ENCODE measurements at places on chromosomes 16 and 17. TPM values are rescaled to one million over a fixed set of nuclear protein-coding genes. Genes with fewer than 3 reads are reported as not detected.

PRR29 gene
- 0.24 TPM for total RNA-seq

DNA sequence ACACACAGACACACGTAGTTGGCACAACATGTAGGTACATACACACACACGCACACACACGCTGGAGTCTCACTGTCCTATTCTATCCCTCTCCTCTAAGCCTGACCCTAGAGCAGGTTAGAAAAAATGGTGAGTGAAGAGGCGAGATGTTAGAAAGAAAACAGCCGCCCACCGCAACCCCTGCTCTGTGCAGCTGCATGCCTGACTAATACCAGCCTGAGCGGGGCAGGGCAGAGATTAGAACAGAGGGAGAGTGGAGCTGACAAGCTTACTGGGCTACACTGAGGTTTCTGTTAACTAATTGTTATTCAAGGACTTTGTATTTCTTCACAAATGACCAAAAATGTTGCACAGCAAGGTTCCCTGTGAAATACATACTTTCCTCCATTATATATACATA, 59.8 kb downstream of the AMFR start:
- H3K36me3 ChIP-seq, result peaks cover 31% of the 10 kb centered on the region
- no peaks in the 10 kb centered on the region for H3K27me3 ChIP-seq
- H3K4me1 ChIP-seq, result no peaks in the 10 kb centered on the region
- H3K4me3 ChIP-seq, result no peak overlapping the region

DNA sequence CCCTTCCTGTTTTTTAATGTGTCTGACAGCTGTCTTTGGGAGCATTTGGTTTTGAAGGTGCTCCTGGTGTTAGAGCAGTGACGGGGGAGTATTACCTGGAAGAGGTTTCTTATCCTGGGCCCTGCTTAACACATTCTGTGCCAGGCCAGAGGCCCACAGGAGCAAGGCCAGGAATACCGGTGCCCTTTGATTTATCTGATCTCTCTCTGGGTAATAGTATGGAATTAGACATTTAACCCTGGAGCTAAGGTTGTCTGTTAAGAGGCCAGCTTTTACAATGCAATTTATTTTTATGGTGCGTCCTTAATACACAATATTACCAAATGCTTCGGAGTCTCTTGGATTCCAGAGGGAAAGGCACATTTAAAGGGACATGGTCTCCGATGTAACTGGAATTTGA, 37.2 kb upstream of the GSE1 start:
- no peak overlapping the region for H3K4me3 ChIP-seq
- H3K36me3 ChIP-seq, result peaks cover 5% of the 10 kb centered on the region
- DNase-seq, result no peak

DNA sequence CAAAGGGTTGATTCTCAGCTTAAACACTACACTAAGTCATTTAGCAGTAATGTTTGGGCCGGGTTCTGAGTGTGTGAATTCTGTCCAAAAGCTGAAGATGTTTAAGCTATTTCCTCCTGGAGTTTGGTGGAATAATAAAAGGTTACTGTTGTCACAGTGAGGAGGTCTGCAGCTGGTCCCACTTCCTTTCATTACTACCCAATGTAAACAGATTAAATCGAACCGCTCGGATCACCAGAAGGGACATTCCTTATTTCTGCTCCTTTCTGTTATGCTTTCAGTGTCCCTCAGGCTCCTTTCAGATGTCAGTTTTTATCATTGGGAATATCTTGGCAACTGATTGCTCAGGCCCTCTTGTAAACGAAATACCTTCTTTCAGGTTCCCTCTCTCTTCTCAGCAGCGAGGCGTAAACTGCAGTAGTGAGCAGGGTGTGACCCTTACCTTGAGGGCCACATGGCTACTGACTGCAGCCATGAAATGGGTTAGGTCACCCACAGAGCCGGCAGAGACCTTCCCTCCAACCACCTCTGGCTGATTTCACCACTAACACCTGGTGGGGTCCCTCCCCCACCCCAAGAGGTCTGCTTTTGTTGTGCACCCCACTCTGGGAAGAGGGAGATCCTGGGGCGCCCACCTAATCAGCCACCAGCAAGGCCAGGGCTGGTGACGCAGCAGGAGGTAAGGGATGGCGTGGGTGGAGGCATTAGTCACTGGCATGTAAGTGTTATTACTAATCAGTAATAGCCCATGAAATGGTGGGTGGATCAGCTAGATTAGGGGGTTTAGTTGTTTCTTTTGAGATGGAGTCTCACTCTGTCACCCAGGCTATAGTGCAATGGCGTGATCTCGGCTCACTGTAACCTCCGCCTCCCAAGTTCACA, 117.6 kb downstream of the VPS53 start:
- no peaks in the 10 kb centered on the region for H3K27me3 ChIP-seq
- no peak for DNase-seq
- H3K27ac ChIP-seq, result no peak overlapping the region
- no peaks in the 10 kb centered on the region for H3K4me1 ChIP-seq

DNA sequence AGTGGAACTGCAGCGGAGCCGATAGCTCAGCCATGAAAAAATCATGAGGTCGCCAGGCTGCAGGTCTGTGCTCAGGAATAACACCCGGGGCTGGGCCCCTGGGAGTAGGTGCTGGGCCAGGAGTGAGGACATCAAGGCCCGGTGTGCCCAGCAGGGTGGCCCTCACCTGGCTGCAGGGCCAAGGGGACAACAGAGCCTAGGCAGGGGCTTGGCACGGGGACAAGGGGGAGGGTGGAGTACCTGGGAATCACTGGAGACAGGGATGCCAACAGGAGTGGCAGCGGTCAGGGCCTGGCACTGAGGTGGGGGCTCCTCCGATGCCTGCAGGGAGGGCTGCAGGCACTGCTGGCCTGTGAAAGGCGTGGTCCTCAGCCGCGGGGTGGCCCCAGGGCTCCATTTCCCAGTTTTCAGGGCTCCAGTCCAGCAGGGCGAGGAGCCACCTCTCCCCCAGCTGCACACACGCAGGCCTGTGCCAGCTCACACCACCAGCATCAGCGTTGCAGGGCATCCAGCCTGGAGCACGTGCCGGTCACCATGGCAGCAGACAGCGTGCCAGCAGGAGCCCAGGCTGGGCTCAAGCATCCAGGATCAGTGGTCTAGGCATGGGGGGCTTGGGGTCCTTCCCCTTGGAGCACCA, 4.7 kb upstream of the FSCN2 start:
- DNase-seq, result no peak
- peaks cover 13% of the 10 kb centered on the region for H3K27me3 ChIP-seq
- H3K4me3 ChIP-seq, result no peak overlapping the region
- H3K27ac ChIP-seq, result no peak overlapping the region
- H3K36me3 ChIP-seq, result no peaks in the 10 kb centered on the region

DNA sequence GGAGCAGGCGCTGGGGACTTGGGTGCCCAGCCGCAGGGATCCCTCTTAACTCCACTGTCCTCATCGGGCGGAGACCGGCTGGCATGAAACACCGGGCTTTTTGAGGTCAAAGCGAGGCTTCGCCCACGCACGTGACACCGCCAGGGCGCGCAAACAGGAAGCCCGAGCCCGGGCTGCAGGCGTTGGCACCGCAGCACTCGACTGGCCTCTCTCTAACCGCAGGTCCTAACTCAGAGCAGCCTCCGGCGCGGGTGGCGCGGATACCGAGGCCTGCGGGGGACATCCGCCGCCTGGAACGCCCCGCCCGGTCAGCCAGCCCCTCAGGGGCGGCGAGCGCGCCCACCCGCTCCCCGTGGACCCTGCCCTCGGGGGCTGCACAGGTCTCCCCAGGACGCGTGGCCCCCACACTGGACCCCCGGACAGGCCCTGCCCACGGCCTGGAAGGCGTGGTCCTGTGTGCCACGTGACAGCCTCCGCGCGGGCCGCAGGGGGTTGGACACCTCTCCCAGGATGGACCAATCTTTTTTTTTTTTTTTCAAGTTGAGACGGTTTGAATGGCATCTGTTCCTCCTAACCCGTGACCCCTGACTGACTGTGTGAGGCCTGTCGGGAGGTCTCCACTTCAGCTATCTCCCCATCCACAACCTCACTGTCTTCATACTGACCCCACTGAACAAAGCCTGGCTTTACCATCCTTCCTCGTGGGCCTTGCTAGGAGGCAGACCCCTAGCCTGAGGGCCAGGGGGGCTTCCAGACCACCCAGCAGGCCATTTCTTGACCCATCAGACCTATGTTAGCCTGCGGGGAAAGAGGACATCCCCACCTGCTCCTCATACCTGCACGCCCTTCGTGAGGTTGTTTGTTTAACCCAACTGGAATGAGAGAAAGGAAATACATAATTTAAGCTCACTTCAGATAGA, 8.4 kb upstream of the SLC47A2 start:
- H3K36me3 ChIP-seq, result no peaks in the 10 kb centered on the region
- H3K27ac ChIP-seq, result no peak overlapping the region
- H3K27me3 ChIP-seq, result no peaks in the 10 kb centered on the region
- DNase-seq, result peak; percentile 30
- H3K4me1 ChIP-seq, result peaks cover 17% of the 10 kb centered on the region
- H3K4me3 ChIP-seq, result peak overlapping the region; percentile 34

ODAD4 gene
- 0.53 TPM for total RNA-seq

DNA sequence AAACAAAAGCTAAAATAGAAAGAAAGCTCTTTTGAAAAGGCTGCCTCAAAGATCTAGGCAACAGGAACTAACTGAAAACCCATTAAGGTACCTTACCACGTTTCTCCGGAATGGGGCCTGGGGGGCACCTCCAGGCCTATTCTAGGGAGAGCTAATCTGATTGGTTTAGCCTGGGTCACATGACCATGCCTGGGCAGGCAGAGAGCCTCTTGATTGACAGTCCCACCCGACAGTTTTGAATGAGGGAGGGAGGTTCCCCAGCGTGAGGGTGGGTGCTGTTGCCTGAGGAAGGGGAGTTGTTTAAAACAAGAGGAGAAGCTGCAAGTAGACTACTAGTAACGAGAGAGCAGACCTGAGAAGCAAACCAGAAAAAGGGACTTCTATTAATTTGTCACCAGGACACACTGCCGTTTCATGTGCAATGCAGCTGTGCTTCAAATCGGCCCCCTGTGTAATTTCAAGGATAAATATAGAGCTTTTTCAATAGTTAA, 143.4 kb upstream of the HS3ST2 start:
- no peak overlapping the region for H3K27ac ChIP-seq
- H3K27me3 ChIP-seq, result no peaks in the 10 kb centered on the region
- no peaks in the 10 kb centered on the region for H3K36me3 ChIP-seq
- no peak overlapping the region for H3K4me3 ChIP-seq
- no peaks in the 10 kb centered on the region for H3K4me1 ChIP-seq
- no peak for DNase-seq

DNA sequence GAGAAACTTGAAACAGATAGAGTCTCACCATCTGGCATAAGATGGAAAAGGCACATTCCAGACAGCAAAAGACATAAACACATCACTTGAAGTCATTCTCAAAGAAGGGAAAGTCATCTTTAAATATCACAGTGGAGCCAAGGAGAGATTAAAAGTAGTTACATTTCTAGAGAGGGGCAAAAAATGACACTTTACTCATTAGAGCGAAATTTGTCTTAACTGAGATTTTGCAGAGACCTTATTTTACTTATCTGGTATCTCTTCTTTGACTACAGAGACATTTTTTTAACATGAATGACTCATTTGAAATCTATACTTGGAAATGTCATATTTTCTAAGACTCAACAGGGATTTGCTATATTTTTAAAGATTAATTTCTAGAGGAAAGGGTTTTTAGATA, 339.0 kb upstream of the KIF2B start:
- no peak for DNase-seq
- H3K36me3 ChIP-seq, result no peaks in the 10 kb centered on the region
- no peak overlapping the region for H3K27ac ChIP-seq

- no peaks in the 10 kb centered on the region for H3K36me3 ChIP-seq
- H3K27ac ChIP-seq, result no peak overlapping the region
- no peaks in the 10 kb centered on the region for H3K4me1 ChIP-seq
- no peak overlapping the region for H3K4me3 ChIP-seq
- DNase-seq, result no peak
- H3K27me3 ChIP-seq, result no peaks in the 10 kb centered on the region
Observed at GRCh38 chr17:55540414-55541091, 29.3 kb upstream of the SMIM36 start.

NPIPA8 gene
- 12.5 TPM for total RNA-seq

- no peak overlapping the region for H3K27ac ChIP-seq
- peak overlapping the region; percentile 39 for H3K4me3 ChIP-seq
- peak; percentile 64 for DNase-seq
- no peaks in the 10 kb centered on the region for H3K27me3 ChIP-seq
Observed at GRCh38 chr17:63946440-63947363, 14.6 kb upstream of the CD79B start.

CNGB1 gene
- not detected for total RNA-seq

DNA sequence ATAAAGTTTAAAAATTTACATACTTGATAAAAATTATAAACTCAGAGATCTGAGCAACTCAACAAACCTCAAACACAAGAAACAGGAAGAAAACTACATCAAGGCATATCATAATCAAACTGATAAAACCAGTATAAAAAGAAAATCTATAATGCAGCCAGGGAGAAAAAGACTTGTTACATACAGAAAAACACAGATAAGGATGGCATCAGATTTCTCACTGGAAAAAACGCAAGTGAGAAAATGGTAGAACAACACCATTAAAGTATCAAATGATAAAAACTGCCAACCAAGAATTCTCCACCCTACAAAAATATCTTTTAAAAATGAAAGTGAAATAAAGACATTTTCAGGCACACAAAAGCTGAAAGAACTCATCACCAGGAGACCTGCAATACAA, 71.0 kb downstream of the CACNG1 start:
- no peak for DNase-seq
- H3K4me1 ChIP-seq, result no peaks in the 10 kb centered on the region
- no peak overlapping the region for H3K4me3 ChIP-seq
- H3K27ac ChIP-seq, result no peak overlapping the region

GRCh38 chr17:54353789-54354525, 531.2 kb downstream of the KIF2B start:
- no peaks in the 10 kb centered on the region for H3K4me1 ChIP-seq
- no peaks in the 10 kb centered on the region for H3K27me3 ChIP-seq
- no peak overlapping the region for H3K4me3 ChIP-seq
- DNase-seq, result no peak

DNA sequence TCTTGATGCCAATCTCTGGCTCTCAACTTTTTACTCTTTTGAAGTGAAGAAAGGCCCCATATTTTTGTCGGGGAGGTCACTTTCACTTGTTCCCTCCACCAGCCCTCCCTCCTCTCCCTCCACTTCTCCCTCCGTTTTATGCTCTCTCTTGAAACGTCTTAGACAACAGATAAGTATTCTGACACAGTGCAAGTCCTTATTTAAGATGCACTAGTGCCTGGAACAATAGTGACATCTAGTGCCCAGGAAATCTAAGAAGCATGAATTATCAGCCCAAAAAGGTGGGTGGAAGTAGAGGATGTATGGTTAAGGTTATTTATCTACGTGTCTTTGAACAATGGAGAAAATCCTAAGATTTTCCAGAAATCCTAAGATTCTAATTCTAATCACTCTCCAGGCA, 17.9 kb downstream of the PSME3IP1 start:
- H3K4me1 ChIP-seq, result no peaks in the 10 kb centered on the region
- H3K27ac ChIP-seq, result no peak overlapping the region
- no peak overlapping the region for H3K4me3 ChIP-seq
- no peak for DNase-seq
- no peaks in the 10 kb centered on the region for H3K27me3 ChIP-seq

- no peak overlapping the region for H3K4me3 ChIP-seq
- no peaks in the 10 kb centered on the region for H3K36me3 ChIP-seq
- DNase-seq, result no peak
- peaks cover 40% of the 10 kb centered on the region for H3K4me1 ChIP-seq
- no peak overlapping the region for H3K27ac ChIP-seq
- no peaks in the 10 kb centered on the region for H3K27me3 ChIP-seq
Observed at GRCh38 chr16:84643674-84644073, 4.6 kb upstream of the KLHL36 start.
